ENCODE measurements at places on chromosomes 6 and 20.

DNA sequence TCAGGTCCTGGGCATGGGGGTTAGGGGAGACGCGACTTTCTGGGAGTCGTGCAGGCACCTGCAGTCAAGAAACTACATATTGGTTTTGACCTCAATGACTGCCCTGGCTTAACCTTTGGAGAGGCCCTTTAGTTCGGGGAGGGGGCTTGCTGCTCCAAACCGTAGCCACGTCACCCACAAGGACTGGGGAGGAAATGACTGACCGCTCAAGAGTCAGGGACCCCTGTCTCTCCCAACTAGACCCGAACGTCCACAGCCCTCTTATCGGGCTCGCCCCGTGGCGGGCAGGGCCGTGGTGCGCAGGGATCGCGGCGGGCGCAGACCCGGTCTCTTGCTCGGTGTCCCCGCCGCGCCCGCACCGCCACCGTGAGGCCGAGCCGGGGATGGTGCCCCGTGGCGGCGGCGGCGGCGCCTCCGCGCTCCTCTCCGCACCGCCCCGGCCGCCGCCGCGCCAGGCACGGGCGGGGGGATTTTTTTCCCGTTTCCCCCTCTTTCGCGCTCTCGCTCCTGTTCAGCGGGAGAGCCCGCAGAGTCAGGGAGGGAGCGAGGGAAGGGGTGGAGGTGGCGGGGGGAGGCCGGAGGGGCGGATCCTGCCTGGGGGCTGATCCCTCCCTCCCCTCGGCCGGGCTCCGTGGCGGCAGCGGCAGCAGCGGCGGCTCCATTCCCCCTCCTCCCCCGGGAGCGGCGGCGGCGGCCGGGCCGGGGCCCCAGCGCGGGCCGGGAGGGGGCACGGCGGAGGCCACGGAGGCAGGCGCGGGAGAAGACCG, at the start of gene BRPF3:
TSS of gene BRPF3 (plus strand) at position 632 of the 767 bp plus-strand sequence. CDS start 3,579 bp downstream, outside the sequence.
- DNase-seq = peak; percentile 81

- no peak for DNase-seq
Observed at GRCh38 chr20:33022694-33023438, 8.6 kb upstream of the BPIFB6 start.

DNA sequence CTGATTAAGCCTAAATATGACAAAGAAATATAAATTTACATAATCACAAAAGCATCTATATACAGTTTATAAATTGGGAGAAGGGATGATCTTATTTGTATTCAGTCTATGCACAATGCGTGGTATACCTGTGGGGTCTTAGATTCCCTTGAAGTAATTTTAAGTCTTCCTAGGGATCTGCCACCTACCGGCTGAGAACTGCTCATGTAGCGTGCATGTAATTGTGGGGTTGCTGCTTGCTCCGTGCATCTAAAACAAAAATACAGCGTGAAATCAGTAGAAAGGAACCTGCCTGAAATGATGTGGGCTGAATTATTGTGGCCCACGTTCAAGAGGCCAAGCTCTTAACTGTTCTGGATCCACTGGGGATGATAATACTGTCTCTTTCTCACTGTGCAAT, 187.3 kb downstream of the MBOAT1 start:
- DNase-seq = no peak

GRCh38 chr6:14804785-14805210, 441.1 kb upstream of the JARID2 start:
- peak; percentile 66 for DNase-seq

- DNase-seq = no peak
Observed at GRCh38 chr6:13286181-13286580, 42.2 kb downstream of the TBC1D7 start.

DNA sequence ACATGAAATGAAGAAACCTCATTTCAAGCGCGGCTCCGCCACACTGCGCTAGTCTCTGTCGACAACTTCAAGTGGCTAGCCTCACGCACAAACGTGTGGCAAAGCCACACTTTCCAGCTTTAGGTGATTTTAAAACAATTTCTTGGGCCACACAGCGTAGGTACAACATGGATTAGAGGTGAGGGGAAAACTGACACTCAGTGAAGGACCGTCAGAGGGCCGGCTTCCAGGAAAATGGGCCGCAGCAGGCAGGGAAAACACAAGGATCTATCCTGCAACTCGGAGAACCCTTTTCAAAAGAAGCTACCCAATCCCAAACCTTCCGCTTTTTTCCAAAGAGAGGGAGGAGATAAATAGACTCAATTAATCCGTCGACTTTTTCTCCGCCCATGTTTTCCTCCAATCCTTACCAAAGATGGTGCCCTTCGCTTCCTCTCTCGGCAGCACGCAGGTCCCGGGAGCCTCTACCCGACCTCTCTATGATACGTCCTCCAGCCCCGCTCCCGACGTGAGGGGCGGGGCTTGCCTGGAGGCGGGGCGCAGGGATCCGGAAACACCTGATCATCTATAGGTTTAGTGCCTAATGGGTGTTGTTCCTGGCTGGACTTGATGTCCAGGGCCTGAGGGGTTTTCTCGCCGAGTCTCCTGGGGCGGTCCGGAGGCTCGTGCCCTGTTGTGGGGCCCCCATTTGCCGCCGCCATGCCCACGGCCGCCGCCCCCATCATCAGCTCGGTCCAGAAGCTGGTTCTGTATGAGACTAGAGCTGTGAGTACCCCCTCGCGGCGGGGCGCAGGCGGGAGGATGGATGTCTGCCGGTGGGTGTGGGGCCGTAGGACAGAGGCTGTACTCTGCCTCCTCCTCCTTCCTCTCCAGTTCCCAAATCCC, at the start of the genes AK9 and FIG4:
TSS of gene AK9 (minus strand) at position 466 of the 885 bp plus-strand sequence. CDS start 15,457 bp downstream, outside the sequence.
TSS of gene FIG4 (plus strand) at position 560 of the 885 bp plus-strand sequence. CDS start at position 700, 140 bp downstream.
- DNase-seq = peak; percentile 98

All from hippocampal formation (tissue), 2 donors.